Tibial nerve (tissue), 4 donors: ENCODE measurements at places on chromosomes 5 and 9.

DNA sequence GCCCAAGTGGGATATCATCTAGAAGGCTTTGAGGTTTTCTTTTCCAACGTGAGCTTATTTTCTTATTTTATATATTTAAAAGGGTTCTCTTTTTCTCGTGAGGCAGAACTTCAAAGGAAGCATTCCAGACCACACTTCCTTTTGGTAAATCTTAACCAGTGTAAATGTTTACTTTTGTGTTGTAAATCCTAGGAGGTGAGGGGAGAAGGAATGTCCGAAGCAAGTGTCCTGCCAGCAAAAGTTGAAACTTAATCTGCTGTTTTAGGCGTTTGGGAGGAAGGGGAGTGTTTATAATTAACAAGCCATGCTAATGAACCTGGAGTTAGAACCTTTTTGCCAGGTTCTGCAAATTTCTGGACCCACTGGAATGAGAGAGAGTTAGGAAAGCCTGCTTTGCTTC, 37.9 kb downstream of the WWC1 start:
- no peak for DNase-seq

- DNase-seq: no peak
Observed at GRCh38 chr9:114403153-114403756, 15.5 kb upstream of the AKNA start.

DNA sequence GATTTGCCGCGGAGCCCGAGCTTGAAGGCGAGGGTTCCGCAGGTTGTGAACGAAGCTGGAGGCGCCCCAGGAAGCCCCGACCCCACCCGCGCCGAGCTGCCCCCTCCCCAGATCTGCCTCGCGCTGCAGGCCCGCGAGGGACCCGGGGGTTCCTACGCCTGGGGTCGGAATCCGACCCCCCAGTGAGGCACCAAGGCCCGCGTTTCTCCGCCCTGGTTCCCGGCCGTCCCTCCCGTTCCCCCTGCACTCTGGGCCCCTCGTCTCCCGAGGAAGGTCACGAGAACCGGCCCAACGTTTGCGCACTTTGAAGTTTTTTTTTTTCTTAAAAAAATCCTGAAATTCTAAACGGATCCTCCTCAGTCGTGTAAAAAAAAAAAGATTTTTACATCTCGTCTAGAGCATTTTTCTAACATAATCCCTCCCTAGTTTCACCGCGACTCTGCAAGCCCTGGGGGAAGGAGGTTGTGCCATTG, 880 bp upstream of the GFPT2 start:
- DNase-seq: no peak

DNA sequence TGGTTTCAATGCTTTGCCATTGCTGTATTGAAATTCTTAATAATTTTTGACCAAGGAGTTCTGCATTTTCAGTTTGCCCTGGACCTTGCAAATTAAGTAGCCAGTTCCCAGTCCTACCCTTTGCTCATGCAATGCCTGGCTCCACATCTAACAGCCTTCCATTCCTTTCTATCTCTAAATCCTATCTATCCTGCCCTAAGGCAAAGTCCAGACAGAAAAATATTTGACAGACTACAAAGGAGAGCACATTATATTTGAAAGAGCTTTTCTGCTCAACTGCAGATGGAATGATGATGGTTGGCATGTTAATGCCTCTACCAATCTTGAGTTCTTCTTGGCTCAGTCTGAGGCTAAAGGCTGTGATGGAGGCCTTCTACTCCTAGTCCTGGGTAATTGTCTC, 15.5 kb downstream of the SLC22A4 start:
- no peak for DNase-seq

GRCh38 chr5:112738191-112738560, 491 bp downstream of the APC start:
- DNase-seq: no peak

- DNase-seq: peak; percentile 6
Observed at GRCh38 chr5:35651002-35651756, 33.5 kb downstream of the SPEF2 start.

DNA sequence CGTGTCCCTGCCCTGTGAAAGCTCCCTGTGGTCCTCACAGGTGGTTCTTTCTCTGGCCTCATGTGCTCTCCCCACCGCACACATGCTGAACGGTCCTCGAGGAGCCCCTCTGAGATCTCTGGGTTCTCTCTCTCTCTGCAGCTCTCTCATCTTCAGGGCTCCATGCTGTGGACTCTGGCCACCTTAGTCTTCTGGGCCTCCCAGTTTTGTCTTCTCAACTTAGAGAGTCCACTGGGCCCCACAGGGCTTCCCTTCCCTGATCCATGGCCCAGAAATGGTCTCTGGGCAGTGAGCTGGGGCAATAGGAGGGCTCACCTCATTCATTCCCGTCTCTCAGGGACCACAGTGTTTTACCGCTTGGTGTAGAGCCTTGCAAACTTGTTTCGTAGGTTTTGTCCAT, 26.4 kb downstream of the FGD3 start:
- no peak for DNase-seq

- DNase-seq: peak; percentile 68
Observed at GRCh38 chr9:121285835-121286687, 18.1 kb downstream of the GSN start.

DNA sequence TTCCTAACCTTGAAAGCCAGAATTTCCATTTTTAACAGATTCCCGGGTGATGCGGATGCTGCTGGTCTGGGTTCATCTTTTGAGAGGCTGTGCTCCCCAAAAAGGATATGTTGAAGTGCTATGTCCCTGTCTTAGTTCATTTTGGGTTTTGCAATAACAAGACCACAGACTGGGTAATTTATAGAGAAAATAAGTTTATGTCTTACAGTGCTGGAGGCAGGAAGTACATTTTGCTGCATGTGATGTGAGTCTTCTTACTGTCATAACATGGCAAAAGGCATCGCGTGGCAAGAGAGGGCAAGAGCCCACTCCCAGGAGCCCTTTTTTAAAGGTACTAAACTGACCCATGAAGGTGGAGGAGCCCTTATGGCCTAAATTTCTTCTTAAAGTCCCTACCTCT, 114.1 kb downstream of the DAPK1 start:
- DNase-seq: no peak

DNA sequence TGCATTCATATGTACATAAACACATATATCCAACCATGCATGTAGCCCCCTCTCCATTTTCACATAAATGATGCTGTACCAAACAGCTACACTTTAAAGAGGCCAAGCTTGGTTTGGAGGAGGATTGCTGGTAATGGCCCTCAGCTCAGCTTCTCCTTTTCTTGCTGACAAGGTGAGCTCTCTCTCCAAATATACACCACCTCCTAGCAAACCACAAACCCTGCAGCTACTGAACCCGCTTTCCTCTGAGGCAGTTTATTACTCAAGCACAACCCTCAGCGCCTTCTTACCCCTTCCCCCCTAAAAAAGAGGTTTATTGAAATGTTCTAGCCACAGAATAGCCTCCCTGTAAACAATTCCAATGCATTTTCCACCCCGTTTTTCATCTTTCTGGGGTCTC, 54.0 kb downstream of the ALG2 start:
- no peak for DNase-seq

DNA sequence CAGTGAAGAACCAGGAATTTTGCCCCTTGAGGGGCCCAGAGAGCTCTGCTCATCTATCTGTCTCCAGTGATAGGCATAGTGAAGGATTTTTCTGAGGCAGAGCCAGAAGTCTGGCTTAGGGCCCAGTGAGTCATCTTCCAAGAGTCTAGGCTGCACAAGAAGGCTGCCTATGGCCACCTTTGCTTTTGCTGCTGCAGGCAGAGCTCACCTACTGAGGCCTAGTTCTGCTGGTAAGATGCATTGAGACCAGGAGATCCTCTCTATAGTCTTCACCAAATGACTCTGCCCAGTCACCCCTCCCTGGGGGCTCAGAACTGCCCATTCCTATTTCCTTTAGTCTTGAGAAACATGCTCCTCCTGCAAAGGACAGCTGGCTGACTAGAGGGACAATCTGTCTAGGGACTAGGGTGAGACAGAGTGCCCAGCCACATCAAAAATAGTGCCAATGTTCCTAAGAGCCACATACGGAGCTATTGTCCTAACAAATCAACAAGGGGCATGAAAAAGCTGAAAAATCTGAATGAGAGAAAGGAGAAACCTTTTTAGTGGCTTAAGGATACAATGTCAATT, 40.3 kb upstream of the CDKN2AIPNL start:
- DNase-seq: peak; percentile 62

- no peak for DNase-seq
Observed at GRCh38 chr9:131116281-131117120, 8.9 kb upstream of the NUP214 start.

GRCh38 chr9:113715086-113715485, 161.0 kb upstream of the ZNF618 start:
- no peak for DNase-seq

- no peak for DNase-seq
Observed at GRCh38 chr9:123191260-123191659, 77.1 kb downstream of the STRBP start.

DNA sequence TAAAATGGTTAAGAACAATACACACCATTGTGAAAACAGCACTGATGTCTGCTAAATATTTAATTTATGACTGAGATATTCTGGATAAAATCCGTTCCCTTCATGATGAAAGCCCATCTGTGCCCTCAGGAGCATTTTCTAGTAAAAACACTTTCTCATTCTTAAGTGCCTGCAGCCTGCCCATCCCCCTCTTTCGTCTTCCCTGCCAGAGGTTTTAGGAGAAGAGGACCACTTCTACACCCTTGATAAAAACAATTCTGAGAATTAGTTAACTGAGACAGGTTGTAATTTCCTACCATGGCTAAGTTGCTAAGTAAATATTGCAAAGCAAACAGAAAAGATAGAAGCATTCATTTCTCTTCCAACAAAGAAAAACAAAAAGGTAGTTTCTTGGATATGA, 272.6 kb downstream of the ATPSCKMT start:
- no peak for DNase-seq

- no peak for DNase-seq
Observed at GRCh38 chr5:153742060-153742459, 251.6 kb downstream of the GRIA1 start.

DNA sequence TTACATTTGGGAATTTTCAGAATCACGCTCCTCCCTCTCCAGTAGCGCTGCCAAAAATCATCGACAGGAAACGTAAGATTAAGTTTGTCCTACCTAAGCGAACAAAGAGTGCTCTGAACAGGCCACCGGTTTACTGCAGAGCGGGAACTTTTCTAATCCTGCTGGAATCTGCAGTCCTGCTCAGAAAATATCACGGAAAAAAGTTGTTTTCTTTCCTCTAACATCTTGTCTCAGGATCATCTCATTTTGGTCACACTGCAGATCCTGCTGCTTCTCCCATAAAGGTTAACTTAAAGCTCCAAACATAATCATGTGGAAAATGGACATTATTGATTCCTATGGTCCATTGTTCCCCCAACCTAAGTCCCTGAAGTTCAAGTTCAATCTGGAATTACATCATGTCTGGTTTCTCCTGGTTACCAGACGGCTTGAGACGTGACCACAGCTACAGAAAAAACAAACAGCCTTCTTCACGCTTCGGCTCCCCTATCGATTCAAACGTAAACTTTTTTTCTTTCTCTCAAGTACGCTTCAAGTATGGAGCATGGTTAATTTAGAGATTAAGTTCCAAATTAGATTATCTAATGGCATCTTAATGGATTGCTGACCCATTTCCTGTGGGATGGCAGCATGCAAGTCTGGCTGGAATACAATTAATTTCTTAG, 217.6 kb downstream of the NFIB start:
- DNase-seq: no peak

DNA sequence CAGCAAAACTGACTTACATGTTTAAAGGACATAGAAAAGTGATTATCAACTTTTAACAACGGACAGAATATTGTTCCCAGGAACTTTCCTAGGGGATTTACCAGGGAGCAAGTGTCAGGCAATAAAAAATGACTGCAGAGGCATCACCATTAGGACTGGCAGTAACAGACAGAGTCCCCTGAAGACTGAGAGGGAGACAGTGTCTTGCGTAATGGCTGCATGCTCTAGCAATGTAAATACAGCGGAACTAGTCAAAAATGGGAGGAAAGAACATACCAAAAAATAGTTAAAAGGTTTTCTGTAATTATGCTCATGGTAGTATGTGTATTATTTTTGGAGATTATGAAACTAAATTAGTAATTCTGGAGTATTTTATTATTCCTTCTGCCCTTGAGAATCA, 181.8 kb downstream of the CRB2 start:
- no peak for DNase-seq

DNA sequence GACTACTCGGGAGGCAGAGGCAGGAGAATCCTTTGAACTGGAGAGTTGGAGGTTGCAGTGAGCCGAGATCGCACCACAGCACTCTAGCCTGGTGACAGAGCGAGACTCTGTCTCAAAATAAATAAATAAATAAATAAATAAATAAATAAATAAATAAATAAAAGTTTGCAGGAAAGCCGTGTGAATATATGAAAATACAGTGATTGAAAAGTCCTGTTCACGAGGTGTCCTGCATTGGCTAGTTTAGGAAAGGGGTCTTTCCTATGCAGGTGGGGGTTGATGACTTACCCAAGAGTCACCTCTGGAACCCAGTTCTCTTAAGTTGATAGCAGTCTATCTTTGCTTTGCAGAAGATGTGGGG, 7.3 kb downstream of the TENT4A start:
- no peak for DNase-seq

GRCh38 chr9:71797266-71797665, 29.0 kb upstream of the CEMIP2 start:
- no peak for DNase-seq

DNA sequence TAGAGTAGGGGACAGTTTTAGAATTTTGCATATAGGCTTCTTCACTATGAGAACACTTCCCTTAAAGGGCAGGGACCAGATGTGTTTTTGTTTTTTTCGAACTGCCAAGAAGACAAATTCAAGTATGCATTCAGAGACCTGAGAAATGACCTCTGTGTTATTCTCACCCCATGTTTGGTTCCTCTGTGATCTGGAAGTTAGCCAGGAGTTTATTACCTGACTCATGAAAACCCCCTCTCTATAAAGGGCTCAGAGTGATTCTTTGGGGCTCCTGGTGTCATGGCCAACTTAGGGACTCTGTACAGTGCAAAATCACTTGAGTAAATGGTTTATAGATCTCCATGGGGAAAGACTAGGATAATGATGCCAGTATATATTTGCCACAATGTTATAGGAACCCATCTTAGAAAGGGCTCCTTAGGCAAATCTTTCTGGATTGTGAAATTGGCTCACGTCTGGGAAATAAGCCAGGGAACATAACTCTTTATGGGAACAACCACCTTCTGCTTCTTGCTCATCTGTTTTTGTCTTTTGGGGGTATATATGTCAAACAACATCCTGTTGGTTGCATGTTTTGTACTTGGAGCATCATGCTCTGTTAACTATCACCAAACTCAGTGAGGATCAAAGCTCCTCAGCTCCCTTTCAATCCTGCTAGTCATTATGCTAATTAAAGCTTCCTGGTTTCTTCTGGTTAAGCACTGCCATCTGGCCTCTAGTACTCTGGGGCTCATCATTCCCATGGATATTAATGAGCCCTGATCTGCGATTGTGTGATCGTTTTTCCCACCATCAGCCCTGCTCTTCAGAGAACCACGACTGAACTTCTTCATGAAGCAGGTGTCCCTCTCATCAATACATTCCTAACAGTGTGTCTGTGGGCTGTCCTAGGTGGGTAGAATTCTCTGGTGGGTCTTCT, 173.4 kb upstream of the CDH12 start:
- DNase-seq: no peak

- no peak for DNase-seq
Observed at GRCh38 chr5:91532281-91532680, 149.2 kb upstream of the ARRDC3 start.
